ENCODE measurements at places on chromosomes 16 and 17.
A peak's percentile ranks its signal among the peaks of the same experiment; 100 is the strongest.

DNA sequence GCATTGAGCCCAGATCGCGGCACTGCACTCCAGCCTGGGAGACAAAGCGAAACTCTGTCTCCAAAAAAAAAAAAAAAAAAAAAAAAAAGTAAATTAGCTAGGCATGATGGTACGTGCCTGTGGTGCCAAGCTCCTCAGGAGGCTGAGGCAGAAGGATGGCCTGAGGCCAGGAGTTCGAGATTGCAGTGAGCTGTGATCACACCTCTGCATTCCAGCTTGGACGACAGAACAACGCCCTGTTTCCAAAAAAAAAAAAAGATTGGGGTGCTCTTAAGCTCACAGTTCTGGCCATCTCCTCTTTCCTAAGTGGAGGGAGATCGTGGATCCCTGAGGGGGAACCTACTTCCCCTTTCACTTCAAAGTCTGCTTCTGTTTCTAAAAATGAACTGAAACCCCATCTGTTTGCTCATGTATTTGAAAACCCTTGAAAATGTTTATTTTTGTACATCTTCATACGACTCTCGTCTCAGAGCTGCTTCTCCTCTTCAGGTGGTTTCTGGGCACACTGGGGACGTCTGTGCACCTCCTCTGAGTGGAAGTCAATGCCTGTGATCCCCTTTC is 138.8 kb downstream of the PRKCA start:
- DNase-seq, result no peak

- no peak for DNase-seq
These were observed 14.0 kb upstream of the SPHK1 start for GRCh38 chr17:76370261-76370993.

- no peak for DNase-seq
These were observed 1143.6 kb downstream of the CDH11 start for GRCh38 chr16:63978240-63978639.

- DNase-seq, result no peak
These were observed 6.8 kb downstream of the CCDC102A start for GRCh38 chr16:57529391-57530103.

GRCh38 chr16:85174871-85175723 is 62.8 kb upstream of the CIBAR2 start:
- DNase-seq, result no peak

DNA sequence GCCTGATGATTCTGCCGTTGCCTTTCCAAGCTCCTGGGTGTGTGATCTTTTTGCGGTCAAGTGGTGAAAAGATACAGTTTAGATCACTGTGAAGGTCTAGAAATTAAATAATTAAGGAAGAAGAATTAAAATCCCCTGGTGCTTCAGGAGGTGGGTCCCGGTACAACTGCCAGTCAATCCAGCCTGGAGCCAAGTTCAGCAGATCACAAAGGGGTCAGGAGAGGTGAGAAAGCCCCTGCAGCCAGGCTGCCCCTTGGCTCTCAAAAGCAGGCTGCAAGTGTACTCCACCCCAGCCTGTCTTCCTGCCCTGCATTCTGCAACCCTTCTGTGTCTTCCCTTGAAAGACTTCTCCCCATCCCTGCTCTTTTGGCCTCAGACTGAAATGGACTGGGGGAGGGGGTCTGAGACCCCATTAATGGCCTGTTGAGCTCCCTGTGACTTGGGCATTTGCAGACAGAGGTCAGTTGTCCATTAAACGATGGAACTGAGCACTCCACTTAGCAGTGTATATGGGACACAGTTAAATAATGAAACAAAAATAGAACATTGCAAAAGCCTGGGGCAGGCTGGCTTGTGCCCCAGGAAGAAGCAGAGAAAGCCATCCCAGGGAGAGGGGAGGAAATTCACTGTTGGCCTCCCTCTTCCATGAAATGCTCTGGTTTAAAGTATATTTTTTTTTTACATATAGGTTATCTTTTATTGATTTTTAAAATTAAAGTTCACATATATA is 15.1 kb downstream of the CACNG5 start:
- no peak for DNase-seq

- DNase-seq, result no peak
These were observed 7.8 kb downstream of the PIK3R5 start for GRCh38 chr17:8957721-8958120.

GRCh38 chr16:9072806-9073341 is 18.6 kb upstream of the HAPSTR1 start:
- no peak for DNase-seq

GRCh38 chr16:83661656-83662055 is 146.1 kb upstream of the HSBP1 start:
- no peak for DNase-seq

GRCh38 chr17:29617481-29618271 is 5.0 kb downstream of the CORO6 start:
- DNase-seq, result peak; percentile 89

DNA sequence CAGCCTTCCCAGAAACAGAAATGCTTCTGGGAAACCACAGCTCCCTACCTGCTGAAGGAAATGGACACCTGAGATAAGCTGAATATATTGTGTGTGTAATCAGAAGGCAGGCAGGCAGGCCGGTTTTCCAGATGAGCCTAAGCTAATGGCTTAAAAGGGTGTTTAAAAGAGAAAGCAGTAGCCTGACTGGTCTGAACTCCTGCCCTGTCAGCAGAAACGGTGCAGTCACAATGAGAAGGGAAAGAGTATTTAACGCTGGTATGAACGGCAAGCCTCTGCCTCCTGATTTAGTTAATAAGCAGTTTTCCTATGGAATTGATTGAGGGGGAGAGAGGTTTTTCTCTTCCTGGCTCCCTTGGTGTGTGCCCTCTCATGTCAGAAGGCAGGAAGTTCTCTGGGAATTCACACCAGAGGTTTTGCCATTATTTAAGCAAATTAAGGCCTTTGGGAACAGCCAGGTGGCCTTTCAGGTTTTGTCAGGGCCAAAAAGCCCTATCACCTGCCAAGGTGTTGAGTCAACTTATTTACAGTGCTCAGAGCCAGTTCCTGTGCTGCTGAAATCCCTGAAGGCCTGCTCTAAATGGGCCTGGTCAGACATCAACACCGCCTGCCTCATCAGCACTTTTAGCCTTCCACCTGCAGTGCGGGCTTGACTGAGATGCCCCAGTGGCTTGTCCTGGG is 41.6 kb downstream of the CDH1 start:
- no peak for DNase-seq

DNA sequence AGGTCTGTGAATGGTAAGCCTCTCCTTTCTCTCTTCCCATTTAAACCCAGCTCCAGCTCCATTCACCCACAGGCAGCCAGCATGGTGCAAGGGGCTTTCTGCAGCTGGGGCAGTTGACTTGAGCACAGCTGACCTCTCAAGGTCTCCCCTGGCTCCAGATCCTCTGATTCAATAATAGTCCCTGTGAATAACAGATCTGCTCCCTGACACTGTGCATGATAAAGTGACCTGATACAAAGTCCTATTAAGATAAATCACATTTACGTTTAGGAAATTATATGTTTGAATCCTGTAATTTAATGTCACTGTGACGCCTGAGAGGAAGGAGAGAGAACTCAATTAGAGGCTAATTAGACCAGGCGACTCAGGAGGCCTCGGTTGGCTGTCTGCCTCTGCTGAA is 540.4 kb upstream of the CDH11 start:
- no peak for DNase-seq

DNA sequence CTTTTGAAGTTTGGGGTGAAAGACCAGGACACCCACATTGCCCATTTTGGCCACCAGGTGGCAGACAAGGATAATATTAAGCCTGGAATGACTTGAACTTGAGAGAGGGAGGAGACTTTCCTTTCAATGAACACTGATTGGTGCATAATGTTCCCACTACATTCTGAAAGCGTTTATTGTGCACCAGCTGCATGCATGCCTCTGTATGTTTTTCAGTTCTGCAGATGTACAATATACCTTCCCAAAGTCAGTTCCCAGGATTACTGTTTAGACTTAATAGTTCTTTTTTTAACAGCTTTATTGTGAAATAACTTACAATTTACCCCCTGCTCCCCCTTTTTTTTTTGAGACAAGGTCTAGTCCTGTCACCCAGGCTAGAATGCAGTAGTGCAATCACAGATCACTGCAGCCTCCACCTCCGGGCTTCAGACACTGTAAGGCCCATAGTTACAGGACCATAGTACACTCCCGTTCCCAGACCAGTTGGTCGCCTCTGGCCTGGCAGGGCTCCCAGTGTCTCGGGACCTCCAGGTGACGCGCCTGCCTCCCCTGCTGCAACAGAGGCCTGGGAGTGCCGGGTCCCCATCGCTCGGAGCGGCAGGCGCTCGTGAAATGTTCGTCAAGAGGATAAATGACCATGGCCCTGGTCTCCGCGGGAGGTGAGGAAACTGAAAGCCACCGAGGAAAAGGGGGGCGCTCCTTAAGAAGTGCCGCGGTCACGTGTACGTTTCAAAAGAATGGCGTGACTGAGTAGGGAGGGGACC is 12.2 kb downstream of the CES2 start:
- peak; percentile 85 for DNase-seq

GRCh38 chr17:50059759-50060273 is 3.9 kb downstream of the ITGA3 start:
- no peak for DNase-seq

GRCh38 chr17:17480593-17481148 is 3.9 kb downstream of the MED9 start:
- no peak for DNase-seq

DNA sequence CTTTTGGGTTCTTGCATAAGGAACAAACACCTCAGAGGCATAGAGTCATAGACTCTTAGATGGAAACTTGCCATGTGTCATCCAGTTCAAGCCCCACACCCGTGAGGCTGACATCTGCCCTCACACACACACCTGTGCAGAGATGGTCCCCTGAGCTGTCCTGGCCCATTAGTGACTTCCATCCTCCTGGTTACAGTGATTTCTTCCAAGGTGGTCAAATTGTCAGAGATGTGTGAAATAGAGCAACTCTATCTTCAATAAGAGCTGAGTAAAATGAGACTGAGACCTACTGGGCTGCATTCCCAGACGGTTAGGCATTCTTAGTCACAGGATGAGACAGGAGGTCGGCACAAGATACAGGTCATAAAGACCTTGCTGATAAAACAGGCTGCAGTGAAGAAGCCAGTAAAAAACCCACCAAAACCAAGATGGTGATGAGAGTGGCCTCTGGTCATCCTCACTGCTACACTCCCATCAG is 342.2 kb upstream of the TNRC6C start:
- no peak for DNase-seq

DNA sequence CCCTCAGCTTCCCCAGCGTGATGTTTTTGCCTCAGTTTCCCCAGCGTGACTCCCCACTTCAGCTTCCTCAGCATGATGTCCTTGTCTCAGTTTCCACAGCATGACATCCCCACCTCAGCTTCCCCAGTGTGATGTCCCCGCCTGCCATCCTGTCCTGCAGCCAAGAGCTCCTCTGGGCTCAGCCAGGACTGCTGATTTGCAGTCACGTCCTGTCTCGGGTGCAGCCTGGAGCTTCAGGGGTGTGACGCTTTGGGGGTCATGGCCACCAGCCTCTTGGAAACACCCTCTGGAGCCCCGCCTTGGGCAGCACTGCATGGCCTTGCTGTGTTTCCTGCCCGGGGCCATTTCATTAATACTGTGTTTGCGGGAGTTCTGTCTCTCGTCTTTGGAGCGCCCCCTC is 16.5 kb upstream of the NUDT16L1 start:
- no peak for DNase-seq

GRCh38 chr17:77006971-77007649 is 133.7 kb upstream of the SEC14L1 start:
- no peak for DNase-seq

- DNase-seq, result no peak
These were observed 258.7 kb downstream of the MRTFB start for GRCh38 chr16:14329727-14330350.

DNA sequence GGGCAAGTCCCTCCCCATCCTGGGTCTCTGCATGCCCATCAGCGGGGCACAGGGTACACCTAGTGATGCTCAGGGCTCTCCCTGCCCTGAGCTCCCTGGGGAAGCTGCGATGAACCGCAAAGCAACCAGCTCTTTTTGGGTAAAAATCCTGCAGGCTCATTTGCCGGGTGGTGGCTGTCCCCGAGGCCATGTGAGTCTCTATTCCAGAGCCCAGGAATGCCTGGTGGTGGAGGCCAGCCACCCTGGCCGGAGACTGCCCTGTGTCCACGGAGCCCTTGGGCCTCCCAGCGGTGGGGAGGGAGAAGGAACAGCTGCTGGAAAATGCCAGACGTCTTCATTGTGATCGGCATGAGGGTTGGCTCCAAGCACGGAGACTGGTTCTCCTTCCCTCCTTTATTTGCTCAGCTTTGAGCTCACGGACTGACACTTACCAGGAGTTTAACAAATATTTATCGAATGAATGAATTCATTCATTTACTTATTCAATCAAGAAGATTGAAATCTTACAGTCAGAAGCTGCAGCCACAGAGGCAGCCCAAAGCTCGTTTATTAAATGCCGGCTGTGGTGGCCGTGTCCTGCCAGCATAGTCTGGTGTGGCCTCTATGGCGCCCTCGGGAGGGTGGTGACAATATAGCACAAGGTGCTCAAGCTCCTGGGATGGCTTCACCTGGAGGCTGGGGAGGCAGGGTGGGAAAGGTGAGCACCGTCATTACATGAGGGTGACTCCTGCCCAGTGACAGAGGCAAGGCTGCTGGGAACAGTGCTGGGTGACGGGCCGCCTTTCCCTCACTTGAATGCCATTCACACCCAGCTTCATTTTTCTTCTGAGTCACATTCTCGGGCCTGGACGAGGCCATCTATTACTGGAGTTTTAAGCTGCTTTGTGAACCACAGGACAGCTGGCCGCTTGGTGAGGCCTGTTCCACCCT is 31.1 kb upstream of the JPH3 start:
- peak; percentile 7 for DNase-seq

- no peak for DNase-seq
These were observed 239.4 kb upstream of the HSBP1 start for GRCh38 chr16:83568345-83568744.

DNA sequence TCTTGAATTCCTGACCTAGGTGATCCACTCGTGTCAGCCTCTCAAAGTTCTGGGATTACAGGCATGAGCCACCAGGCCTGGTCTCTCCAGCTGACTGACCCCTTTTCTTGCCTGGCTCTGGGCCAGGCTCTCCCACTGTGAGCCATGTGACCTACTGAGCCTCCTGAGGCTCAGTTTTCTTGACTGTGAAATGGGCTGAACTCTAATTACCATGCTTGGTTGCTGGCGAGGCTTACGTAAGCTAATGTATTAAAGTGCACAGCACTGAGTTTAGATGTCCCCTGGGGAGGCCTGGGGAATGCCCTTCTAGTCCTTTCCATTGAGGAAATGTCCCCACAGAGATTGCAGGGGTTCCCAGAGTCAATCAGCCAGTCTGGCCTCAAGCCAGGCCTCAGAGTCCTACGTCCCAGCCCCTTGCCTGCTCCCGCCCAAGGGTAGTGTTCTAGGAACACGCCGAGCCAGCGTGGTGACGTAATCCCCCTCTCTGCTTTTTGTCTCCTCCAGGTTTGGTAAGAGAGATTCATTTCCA is 45.8 kb upstream of the LGALS9 start:
- DNase-seq, result no peak

Data from activated CD4-positive, alpha-beta T cell treated with anti-CD3 and anti-CD28 coated beads, Interleukin-2, amount 50 U/mL, for 1 hour (primary cell).